ENCODE measurements at places on chromosomes 7 and 10.
A peak's percentile ranks its signal among the peaks of the same experiment; 100 is the strongest.

DNA sequence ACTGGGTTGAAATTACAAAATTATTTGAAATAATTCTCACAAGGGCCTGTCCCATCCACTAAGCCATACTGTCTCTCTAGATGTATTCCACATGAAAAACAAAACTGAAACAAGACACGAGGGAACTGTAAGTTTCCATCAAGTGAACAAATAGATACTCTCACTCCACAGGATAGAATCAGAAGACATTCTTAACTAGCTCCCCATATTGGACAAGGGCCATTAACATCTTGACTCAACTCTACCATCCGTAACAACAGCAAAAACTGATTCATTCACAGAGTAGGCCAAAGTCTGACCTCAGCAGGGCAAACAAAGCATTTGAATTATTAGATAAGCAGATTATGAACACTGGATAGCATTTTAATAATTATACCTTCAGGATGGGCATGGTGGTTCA, 29.1 kb downstream of the UBE2H start:
- DNase-seq, result peak; percentile 29

GRCh38 chr7:98276241-98276761, 5.2 kb upstream of the BRI3 start:
- DNase-seq, result peak; percentile 29

GRCh38 chr7:83603649-83604048, 45.3 kb downstream of the SEMA3E start:
- DNase-seq, result no peak

GRCh38 chr7:17915168-17915567, 25.1 kb downstream of the SNX13 start:
- DNase-seq, result no peak

GRCh38 chr7:131046246-131046645, 281.4 kb upstream of the MKLN1 start:
- no peak for DNase-seq

DNA sequence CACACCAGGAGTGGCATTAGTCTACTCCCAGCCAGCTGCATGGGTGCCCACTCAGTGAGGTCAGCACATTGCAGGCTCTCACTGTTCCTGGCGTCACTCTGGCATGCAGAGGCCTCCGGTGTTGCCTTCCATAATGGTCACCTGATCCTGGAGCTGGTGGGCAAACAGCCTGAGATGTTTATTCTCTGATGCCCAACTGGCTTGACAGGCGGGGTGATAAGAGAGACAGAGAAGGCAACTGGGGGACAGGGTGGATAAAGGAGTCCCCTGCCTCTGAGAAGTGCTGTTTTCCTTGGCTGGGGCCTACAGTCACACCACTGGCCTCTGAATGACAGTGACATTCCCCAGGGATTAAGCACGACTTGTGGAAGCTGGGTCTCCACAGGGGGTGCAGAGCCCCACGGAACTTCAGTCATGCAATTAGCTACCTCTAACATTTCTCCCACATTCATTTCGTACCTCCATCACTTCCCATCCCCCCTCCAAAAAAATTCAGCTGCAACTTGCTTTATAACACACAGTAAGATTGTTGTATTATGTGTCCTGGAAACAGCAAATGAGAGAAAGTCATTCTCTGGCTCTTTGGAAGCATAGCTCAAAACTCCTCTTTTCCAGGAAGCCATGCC, 7.1 kb upstream of the RBM20 start:
- DNase-seq, result no peak

DNA sequence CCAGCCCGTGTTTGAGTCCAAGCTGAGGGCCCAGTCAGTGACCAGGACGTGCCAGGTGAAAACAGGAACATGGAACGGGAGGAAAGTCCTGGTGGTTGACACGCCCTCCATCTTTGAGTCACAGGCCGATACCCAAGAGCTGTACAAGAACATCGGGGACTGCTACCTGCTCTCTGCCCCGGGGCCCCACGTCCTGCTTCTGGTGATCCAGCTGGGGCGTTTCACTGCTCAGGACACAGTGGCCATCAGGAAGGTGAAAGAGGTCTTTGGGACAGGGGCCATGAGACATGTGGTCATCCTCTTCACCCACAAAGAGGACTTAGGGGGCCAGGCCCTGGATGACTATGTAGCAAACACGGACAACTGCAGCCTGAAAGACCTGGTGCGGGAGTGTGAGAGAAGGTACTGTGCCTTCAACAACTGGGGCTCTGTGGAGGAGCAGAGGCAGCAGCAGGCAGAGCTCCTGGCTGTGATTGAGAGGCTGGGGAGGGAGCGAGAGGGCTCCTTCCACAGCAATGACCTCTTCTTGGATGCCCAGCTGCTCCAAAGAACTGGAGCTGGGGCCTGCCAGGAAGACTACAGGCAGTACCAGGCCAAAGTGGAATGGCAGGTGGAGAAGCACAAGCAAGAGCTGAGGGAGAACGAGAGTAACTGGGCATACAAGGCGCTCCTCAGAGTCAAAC, 5.2 kb downstream of the GIMAP5 start:
- DNase-seq, result no peak

DNA sequence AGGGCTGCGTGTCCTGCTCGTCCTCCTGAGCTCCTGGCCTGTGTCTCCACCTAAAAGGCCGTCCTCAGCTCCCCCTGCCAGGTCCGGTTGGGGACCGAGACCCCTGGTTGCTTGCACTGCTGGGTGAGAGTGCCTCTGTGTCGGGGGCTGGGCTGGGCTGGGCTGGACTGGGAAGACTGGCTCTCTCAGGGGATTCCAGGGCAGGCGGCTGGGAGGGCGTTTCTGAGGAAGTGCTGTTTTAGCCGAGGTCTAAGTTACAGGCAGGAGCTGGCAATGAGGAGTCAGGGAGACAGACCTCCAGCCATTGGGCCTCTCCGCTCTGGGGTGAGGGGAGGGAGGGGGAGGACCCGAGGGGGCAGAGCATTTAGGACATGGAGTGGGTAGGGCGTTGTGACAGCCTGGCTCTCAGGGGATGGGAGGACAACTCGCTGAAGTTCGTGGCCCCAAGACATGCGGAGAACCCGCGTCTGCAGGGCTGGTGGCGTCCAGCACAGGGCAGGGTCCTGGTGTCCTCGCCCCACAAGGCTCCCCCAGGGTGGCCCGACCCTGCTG, 20.9 kb downstream of the FOXK1 start:
- no peak for DNase-seq

DNA sequence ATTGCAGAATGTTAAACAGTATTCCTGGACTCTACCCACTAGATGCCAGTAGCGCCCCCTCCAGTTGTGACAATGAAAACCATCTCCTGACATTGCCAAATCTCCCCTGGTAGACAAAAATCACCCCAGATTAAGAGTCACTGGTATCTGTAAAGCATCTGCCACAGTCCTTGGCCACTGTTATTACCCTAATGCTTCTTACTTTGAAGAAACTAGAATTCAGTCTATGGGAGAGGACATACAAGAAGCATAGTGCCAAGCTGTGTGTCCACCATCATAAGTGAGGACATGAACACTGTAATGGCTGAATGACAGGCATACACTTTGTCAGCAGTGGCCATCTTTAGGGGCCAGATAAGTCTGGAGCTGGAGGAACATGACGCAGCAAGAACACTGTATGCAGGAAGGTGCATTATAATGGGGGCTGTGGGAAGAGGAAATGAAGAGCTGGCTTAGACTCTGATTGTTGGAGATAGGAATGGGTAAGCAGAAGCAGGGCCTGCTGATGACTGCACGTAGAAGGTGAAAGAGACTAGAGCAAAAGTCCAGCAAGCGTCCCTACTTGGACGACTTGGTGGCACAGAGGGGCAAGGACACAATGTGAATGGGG, 32.5 kb downstream of the CBX3 start:
- DNase-seq, result no peak

DNA sequence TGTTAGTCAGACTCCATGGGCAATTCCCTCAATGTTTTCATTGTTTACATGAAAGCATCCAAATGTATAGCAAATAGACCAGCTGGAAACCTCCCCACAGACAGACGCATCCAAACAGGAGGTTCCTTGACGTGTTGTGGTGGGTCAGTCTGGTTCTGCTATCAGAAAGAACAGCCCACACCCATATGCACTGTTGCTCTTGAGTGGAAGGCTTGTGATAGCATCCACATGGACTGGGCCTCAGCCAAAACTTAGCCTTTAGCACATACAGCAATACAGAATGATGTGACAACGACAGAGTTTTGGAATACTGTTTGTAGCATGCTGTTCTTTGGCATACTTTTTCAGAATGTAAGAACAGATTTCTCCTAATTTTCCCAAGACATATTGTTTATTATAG, 299.2 kb upstream of the ETV1 start:
- no peak for DNase-seq

DNA sequence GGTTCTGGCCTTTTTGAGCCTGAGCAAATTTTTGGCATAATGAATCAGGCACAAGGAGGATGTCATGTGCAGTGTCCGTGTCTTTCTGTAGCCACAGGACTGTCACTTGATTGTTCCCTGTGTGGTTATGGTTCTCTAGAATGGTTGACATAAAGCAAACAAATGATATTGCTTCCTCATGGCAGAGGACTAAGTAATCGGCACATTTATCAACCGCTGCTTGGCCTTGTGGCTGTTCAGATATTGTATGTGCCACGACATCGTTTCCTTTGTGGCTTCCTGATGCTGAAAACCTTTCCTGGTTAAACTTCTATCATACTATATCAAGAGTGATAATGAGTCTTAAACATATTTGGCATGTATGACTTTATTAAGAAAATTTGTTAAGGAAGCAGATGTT, 598.8 kb downstream of the SUGCT start:
- no peak for DNase-seq
